ENCODE measurements at places on chromosomes 16 and 17.

DNA sequence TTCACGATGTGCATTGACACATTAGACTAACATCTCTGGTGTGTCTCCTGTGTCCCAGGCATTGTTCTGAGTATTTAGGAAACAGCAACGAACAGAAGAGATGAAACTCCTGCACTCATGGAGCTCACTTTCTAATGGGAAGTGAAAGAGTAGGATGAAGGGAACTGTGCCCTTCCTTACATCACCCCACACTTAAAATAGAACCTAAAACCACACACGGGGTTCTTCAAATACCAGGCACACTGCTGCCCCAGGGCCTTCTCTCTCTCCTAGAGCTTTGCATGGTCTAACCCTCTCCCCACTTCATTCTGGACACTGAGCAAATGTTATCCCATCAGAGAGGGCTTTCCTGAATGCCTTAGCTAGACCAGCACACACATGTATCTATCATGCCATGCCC lies 33.7 kb downstream of the TRIM25 start:
- no peak for DNase-seq

DNA sequence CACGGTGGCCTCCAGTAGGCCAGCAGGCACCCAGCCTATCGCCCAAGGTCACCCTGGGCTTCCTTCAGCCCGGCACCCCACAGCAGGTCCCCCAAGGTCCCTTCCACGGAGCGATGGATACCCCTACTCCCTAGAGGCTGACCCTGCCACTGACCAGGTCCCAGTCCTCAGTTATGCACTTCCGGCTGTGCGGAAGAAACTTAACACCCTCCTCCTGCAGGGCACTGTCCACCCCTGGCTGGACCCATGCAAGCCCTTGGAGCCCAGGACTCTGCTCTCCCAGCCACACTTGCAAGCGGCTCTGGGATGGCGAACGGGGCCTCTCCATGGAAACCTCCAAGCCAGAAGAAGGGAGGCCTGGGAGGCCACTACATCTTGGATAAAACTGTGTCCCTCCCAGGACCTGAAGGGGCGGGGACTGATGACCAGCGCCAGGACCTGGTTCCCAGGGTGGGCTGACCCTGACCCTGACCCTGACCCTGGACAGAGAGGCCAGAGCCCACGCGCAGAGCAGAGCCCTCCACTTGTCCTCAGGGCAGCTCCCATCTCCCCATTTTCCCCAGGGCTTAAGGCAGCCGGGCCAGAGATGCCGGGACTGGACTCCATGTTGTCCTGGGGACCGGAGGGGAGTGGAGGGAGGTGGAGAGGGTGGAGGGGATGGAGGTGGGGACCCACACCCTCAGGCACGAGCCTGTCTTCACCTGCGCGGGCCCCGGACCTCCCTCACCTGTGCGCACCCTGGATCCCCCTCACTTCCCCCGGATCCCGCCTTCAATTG lies 734 bp downstream of the CEP131 start:
- DNase-seq: no peak

DNA sequence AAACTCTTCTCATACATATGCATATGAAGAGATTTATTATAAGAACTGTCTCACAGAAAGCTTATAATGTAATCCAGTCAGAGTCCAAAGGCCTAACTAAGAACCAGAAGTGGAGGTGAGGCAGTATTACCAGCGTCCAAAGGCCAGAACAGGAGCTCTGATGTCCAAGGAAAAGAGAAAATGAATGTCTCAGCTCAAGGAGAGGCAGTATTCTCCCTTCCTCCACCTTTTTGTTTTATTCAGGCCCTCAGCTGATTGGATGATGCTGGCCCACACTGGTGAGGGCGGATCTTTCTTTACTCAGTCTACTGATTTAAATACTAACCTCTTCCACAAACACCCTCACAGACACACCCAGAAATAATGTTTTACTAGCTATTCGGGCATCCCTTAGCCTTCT lies 43.4 kb downstream of the FBXL20 start:
- no peak for DNase-seq

DNA sequence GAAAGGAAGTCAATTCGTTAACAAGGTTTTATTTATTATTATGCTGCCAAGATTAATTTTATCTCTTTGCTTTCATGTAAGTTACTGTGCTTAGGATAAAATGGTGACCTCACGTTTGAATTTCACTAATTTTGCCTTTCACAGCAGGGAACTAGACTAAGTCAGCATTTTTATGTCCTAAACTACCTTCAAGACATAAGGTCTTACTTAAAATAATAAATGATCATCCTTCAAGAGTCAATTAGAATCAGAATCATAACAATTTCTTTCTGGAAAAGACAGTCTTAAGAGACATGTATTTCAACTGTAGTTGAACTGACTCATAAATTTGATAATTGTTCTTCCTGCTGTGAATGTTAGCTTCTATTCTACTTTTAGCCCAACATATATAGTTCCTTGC lies 893.8 kb downstream of the KCNJ2 start:
- no peak for DNase-seq

DNA sequence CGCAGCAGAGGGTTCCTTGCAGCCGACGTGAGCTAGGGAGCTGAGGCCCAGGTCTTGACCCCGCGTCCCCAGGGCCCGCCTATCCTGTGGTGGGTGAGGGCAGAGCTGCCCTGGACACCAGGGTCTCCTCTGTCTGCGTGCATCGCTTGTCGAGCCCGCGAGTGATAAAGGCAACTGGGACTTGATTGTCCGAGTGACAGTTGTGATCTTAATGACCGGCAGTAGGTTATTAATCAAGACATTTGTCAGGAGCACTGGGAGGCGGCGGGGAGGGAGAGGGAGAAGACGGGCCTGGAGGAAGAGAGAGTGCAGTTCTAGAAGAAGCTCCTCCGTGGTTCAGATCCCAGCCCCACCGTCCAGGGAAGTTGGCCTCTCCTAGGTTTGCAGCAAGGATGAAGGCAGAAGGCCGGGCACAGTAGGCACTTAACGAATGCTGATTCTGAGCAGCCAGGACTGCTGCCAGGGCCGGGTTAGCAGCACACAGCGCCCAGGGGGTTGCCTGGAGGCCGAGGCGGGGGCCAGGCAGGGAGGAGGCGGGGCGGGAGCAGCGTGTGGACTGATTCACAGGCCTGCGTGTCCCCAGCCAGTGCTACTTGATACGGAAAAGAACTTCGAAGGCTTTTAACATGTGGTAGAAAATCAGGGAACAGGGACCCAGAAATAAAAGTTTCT lies 11.3 kb upstream of the GSE1 start:
- DNase-seq: no peak

DNA sequence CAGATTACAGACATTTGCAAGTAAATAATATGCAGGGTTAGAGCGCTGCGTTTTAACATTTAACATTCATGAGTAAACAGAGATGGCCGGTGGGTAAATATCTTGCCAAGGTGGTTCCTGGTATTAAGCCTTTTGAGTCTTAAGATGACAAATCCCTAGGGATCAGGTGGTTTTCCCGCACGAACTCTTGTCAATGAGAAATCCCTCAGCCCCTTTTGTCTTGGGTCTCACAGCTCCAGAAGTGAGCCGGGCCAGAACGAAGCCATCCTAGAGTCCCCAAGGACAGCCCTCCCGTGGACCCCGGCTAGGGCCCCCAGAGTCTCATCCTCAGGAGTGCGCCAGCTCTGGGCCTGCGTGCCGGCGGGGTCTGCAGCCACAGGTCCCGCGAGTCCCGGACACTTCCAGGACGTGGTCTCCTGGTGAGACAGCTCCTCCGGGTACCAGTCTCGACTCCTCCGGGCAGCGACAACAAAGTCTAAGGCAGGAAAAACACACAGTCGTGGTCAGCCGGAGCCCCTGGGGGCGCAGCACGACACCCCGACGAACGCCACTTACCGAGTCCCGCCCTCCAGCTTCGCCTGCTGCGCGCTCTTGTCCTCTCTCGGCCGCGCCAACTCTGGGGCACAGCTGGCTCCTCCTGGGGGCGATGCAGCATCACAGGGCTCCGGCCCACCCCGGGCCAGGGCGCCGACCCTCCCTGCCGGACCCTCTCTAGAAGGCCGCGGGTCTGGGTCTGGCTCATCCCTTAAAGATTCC lies 13.3 kb downstream of the MIS12 start:
- peak; percentile 13 for DNase-seq

- DNase-seq: no peak
These were observed 102.4 kb downstream of the ABCC12 start for GRCh38 chr16:48053418-48053745.

GRCh38 chr16:30896889-30897733 lies 697 bp downstream of the CTF1 start:
- peak; percentile 64 for DNase-seq

DNA sequence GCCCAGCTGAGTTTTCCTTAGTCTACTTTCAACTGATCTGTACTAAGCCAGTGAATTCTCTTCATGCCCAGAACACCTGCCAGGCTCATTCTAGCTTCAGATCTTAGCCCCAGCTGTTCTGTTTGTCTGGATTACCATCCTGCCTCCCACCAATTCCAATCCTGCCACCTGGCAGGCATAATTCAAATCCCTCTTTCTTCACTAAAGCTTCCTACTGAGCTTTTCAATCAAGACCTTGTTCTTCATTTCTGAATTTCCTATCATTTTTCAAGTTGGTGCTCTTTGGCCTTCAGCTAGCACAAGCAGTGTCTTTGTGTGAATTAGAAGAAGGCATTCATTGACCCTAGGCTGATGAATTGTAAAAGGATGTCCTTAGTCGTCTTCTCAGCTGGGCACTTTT lies 357.6 kb downstream of the UTP18 start:
- DNase-seq: no peak

DNA sequence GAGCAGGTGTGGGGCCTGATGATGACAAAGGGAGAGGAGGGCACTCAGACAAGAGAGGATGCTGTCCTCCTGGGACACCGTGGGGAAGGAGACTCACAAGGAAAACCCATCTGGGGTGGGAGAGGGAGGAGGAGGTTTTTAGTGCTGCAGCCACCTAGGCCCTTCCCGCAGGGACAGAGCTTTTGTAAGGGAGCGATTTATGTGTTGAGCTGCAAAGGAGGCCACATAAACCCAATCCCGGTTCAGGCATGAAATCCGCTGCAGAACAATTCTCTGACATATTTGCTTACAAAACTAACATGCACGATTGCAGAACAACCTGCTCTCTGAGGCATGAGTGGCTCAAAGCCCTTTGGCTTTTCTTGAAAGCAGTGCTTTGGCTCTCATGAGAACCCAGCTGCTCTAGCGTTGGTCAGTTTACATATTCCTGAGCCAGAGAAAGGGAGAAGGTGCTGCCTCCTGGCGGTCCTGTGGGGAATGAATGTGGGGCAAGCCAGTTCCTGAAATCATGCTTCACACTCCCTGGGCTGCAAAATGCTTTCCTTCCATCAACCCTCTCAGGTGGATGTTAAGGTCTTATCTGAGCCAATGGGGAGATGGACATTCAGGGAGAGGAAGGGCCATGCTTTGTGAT lies 122.4 kb upstream of the NLRP1 start:
- DNase-seq: peak; percentile 49

DNA sequence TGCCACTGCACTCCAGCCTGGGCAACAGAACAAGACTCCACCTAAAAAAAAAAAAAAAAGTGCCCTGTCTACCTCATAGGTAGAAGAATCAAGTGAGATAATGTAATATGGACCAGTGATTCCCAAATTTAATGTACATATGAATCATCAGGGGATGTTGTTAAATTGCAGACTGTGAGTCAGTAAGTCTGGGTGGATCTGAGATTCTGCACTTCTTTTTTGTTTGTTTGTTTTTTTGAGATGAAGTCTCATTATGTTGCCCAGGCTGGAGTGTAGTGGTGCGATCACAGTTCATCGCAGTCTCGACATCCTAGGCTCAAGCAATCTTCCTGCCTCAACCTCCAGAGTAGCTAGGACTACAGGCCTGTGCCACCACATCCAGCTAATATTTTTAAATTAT lies 31.6 kb downstream of the HOXB1 start:
- no peak for DNase-seq

- DNase-seq: no peak
These were observed 971.7 kb downstream of the CDH11 start for GRCh38 chr16:64150193-64150592.

- DNase-seq: no peak
These were observed 88.7 kb downstream of the RPA1 start for GRCh38 chr17:1918346-1919162.

DNA sequence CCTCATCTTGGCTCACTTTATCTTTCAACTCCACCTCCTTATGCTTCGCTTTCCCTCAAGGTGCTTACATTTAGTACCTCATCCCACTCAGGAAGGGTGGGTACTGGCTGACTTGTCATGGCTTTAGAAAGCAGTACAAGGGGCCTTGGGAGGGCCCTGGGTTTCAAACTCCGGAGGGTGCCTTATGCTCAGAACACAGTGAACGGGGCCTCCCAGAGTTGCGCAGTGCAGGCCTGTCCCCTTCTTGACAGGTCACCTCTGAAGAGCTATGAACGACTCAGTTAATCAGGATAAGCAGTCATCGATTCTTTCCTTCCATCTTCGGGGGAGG lies 6.0 kb downstream of the COG1 start:
- DNase-seq: no peak

DNA sequence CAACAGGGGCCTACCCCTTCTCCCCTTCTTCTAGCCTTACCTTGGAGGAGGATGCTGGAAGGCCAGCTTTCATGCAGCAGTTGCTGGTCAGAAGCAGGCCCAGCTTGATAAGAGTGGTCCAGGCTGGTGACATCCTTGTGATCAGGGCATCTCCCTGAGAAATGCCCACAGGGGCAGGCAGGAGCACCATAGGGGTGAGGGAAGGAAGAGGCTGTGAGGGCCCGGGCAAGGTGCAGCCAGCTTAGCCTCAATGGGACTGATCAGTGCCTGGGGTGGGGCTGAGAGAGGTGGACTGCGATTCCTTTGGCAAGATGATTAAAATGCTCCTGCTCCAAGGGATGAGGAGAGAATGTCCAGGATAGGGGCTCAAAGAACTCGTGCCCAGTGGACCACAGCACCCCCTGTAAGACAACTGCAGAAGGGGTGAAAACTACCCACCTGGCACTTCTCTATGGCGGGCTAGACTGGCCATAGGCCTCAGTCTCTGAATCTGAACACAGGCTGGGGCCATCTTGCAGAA lies 9.5 kb upstream of the GALK1 start:
- DNase-seq: no peak

DNA sequence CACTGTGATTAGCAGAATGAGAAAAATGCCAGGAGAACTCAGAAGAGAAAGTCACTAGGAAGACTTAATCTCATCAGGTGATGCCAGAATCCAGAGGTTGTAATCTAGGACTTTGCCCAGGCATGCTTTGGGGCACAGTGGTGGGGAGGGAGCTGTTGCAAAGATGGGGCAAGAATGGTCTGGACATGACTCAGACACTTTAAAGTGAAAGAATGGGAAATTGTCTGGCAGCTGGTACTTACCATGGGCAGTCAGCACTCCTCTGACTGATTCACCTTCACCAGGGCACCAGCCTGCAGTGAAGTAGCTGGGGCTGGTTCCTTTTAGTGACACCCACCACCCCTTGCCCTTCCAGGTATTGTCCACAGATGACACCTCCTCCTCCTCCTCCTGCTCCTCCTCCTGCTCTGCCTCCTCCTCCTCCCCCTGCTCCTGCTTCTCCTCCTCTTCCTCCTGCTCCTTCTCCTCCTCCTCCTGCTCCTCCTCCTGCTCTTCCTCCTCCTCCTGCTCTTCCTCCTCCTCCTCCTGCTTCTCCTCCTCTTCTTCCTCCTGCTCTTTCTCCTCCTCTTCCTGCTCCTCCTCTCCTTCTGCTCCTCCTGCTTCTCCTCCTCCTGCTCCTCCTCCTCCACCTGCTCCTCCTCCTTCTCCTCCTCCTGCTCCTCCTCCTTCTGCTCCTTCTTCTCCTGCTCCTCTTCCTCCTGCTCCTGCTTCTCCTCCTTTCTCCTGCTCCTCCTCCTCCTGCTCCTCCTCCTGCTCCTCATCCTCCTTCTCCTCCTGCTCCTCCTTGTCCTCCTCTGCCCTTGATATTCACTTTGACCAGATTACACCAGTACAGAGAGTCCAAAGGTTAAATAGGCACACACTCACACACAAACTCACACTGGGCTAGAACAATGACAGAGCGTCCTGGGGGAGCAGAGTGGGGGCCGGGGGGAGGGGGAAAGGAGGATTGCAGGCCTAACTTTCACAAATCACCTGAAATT lies at the start of gene CHD9NB:
TSS of gene CHD9NB (minus strand) at position 379 of the 983 bp plus-strand sequence. CDS start 8,739 bp downstream, outside the sequence.
- DNase-seq: no peak

Measured in T-cell (primary cell).